ENCODE measurements at places on chromosomes 12 and 14.

- no peak for DNase-seq
Measured at GRCh38 chr12:115426732-115427131, 742.8 kb upstream of the TBX3 start.

GRCh38 chr12:89674326-89674942 lies 34.2 kb downstream of the ATP2B1 start:
- DNase-seq = no peak

GRCh38 chr12:112741106-112741505 lies 50.4 kb upstream of the RPH3A start:
- no peak for DNase-seq

DNA sequence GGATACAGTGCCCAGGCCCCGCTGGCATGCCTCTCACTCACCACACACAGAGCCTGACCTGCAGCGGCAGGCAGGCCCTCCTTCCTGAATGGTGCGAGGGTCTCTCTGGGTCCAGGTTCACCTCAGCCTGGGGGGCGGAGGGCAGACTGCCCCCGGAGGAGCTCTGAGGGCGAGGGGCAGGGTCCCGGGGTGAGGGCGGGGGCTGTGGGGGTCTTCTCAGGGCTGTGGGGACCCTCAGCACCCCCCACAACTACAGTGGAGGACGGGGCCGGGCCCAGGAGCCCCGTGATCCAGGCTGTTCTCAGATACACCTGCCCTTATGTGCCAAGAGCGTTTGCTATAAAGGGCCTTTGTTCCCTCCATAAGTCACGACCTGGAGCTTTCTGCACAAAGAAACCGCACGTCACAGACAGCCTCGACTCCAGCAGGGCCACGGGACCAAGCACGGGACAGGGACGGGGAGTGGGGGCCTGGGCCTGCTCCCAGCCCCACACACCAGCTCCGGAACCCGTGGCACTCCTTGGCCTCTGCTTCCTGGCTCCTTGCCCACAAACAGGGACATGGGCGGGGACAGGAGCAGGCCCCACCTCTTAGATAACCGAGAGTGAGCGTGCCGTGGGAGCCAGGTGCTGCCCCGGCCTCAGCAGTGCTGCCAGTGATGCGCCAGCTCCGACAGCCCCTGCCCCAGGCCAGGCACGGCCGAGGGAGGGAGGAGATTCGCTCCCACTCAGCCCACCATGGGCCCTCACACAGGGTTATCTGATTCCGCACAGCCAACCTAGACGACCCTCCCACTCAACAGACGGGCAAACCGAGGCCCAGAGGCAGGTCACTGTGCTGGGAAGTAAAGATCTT lies 101.9 kb downstream of the RFLNA start:
- peak; percentile 13 for DNase-seq

DNA sequence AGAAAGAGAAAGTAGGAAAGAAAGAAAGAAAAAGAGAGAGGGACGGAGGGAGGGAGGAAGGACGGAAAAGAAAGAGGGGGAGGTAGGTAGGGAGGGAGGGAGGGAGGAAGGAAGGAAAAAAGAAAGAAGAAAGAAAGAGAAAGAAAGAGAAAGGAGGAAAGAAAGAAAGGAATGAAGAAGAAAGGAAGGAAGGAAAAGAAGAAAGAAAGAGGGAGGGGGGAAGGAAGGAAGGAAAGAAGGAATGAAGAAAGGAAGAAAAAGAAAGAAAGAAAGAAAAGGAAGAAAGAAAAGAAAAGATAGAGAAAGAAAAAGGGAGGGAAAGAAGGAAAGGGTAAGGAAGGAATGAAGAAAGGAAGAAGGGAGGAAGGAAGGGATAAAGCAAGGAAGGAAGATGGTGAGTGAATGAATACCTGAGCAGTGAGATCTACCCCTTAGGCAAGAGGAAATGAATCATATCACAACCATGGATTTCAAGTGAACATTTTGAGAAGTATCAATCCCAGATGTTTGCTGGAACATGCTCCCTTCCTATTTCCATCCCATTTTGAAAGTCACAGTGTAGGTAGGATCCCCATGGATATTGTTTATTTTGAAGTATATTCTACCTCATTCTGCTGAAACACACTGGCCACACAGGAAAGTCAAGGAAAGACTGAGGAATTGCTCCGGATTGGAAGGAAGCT lies 639.4 kb upstream of the TBX3 start:
- DNase-seq = no peak

- DNase-seq = peak; percentile 97
Measured at GRCh38 chr12:62785941-62786559, 148.9 kb downstream of the PPM1H start.

DNA sequence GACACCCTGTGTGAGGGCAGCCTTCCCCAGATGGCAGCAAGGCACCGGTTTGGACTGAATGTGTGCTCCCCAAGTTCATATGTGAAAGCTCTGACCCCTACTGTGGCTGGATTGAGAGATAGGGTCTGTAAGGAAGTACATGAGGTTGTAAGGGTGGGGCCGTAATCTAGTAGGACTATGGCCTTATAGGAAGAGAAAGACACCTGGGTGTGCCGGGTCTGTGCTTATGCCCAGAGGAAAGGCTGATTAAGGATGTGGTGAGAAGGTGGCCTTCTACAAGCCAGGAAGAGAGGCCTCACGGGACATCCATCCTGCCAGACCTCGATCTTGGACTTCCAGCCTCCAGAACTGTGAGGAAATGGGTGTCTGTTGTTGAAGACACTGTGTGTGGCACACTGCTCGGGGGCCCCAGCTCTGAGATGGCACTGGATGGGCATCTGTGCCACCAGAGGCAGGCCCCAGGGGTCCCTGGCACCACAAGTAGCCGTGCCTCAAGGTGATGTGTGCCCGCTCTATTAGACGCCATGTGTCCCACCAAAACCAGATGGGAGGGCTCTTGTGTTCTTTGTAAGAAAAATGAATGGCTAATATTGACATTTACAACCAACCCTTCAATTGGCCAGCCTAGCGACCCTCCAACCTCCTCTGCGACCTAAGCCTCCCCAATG lies 22.0 kb downstream of the FGF6 start:
- no peak for DNase-seq

DNA sequence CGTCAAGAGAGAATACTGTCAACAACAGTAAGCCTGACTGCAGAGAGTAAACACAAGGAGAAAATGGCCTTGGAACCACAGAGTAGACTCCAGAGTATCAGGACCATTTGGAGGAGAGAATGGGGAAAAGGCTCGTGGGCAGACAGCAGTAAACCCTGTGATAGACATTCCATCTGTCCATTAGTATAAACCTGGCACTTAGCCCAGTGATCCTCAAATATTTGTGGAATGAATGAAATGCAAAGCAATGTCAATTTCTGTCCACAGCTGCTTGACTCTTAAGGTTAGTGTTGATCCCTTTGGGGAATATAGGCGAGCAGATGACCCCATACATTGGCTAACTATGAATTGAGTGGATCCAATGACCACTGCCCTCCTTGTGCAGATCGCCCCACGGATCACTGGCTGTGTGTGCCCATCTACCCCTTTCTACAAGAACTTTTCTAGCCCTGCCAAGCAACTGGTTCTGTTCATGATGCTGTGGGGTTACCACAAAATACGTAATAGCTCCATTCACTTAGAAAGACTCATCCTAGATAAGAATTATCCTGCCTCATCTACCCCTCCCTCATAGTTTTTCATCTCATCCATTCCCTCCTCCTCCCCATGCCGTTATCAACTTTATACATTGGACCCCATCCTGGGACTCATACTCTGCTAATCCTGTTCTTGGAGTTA lies 846.8 kb downstream of the NRXN3 start:
- peak; percentile 6 for DNase-seq

- no peak for DNase-seq
Measured at GRCh38 chr12:76830436-76830835, 48.4 kb downstream of the CSRP2 start.

DNA sequence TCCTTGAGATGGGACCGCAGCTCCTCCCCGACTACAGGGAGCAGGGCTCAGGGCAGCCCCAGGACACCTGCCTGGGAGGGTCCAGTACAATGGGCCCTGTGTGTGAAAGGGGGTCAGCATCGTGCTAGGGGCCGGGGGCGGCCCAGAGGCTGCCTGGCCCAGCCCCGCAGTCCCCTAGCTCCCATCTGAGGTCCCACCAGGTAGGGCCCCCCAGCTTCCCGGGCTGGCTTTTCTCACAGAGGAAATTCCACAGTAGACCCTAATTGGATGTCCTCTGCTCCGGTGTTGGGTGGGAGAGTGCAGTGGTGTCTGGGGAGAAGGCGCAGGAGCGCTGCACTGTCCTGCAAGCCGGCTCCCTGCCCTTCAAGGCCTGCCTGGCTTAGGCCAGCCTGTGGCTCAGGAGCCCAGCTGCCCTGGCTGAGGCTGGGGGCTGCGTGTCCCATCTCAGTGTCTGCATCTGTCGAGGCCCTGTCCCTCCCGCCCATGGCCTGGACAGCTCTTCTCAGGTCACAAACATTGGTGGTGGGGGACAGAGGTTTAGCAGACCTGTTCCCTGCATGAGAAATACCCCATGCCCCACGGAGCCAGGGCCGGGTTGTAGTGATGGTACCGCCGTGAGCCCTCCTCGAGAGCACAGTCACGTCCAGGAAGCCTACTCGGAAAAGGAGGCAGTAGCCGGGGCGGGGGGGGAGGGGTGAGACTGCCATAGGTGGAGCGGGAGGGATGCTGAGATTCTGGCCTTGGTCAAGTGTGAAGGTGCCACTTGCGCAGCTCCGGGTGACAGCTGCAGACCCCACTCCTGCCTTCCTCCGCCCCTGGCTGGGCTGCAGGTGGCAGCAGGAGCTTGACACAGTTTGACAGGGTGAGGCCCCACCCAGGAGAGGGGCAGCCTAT lies 11.6 kb downstream of the HIP1R start:
- DNase-seq = no peak

GRCh38 chr12:20122274-20122673 lies 246.1 kb upstream of the PDE3A start:
- DNase-seq = no peak

- DNase-seq = no peak
Measured at GRCh38 chr14:22733829-22734228, 32.7 kb upstream of the OXA1L start.

- peak; percentile 49 for DNase-seq
Measured at GRCh38 chr12:95424271-95424994, 49.5 kb upstream of the METAP2 start.

GRCh38 chr14:65502676-65503124 lies 90.2 kb downstream of the FUT8 start:
- DNase-seq = no peak

GRCh38 chr14:20350860-20351259 lies 7.4 kb downstream of the PARP2 start:
- DNase-seq = peak; percentile 15

- no peak for DNase-seq
Measured at GRCh38 chr12:94264736-94265485, 116.5 kb downstream of the PLXNC1 start.

DNA sequence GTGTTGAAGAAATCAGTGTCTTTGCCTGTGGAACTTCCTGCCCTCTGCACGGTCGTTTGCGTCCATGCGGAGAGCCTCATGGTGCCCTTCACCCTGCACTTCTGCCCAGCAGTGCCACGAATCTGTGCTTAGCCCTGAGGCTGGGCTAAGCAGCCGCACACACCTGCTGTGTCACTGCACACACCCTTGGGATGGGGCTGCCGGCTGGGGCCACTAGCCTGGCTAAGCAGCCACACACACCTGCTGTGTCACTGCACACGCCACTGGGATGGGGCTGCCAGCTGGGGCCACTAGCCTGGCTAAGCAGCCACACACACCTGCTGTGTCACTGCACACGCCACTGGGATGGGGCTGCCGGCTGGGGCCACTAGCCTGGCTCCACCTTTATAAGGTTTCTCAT lies 188.5 kb downstream of the KIF26A start:
- no peak for DNase-seq

GRCh38 chr12:27652174-27652763 lies 44.0 kb upstream of the REP15 start:
- peak; percentile 86 for DNase-seq

GRCh38 chr14:69300601-69301221 lies 40.8 kb downstream of the GALNT16 start:
- no peak for DNase-seq

- no peak for DNase-seq
Measured at GRCh38 chr14:36605506-36605857, 23.1 kb upstream of the NKX2-8 start.

- DNase-seq = no peak
Measured at GRCh38 chr12:94157181-94157580, 8.8 kb downstream of the PLXNC1 start.

DNA sequence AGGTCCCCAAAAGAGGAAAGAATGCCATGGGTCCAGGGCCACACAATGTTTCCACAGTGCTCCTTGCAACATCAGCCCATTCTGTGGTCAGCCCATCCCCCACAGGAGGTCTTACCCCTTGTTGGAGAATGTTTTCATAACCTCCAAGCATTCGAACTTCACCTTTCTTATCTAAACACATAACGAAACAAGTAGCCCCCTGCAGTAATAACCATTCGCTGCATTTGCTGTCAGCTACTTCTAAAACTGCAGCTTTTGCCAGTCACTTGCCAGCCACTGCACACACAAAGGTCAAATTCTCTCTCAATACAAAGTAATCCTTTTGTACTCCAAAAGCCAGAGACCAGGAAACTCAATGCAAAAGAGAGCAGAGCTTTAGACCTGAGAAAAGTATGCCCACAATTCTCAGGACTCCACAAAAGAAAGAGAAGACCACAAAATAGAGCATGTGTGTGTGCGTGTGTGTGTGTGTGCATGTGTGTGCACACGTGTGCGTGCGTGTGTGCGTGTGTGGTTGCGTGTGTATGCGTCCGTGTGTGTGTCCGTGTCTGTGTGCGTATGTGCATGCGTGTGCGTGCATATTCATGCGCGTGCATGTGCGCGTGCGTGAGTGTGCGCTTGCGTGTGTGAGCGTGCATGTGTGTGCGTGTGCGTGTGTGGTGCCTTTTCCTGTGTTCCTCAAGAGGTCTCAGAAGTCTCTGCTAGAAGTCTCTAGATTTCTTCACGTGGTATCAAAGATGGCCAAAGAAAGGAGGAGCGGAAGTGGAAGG lies 31.7 kb upstream of the NINJ2 start:
- no peak for DNase-seq

- no peak for DNase-seq
Measured at GRCh38 chr12:93094988-93095737, 166.1 kb upstream of the EEA1 start.

DNA sequence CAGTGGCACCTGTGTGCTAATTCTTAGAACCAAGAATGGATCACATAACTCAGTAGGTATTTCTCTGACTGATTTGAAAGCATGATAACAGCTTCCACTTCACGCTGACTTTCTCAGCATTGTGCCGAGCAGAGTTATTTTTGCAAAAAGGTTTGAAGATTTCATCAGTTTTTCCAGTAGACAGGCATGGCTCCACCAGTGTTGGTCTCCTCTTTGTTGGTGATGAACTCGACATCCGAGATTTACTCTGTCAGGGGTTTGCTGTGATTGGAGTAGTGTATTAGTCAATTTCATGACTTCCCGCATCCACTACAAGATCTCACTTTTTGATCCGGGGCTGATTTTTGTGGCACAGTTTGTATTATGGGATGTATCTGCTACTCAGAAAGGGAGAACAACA lies 85.3 kb downstream of the PRKCH start:
- peak; percentile 25 for DNase-seq

Data from endothelial cell of umbilical vein (primary cell).